T-cell (primary cell): ENCODE measurements at places on chromosomes 12 and 14.
A peak's percentile ranks its signal among the peaks of the same experiment; 100 is the strongest.

DNA sequence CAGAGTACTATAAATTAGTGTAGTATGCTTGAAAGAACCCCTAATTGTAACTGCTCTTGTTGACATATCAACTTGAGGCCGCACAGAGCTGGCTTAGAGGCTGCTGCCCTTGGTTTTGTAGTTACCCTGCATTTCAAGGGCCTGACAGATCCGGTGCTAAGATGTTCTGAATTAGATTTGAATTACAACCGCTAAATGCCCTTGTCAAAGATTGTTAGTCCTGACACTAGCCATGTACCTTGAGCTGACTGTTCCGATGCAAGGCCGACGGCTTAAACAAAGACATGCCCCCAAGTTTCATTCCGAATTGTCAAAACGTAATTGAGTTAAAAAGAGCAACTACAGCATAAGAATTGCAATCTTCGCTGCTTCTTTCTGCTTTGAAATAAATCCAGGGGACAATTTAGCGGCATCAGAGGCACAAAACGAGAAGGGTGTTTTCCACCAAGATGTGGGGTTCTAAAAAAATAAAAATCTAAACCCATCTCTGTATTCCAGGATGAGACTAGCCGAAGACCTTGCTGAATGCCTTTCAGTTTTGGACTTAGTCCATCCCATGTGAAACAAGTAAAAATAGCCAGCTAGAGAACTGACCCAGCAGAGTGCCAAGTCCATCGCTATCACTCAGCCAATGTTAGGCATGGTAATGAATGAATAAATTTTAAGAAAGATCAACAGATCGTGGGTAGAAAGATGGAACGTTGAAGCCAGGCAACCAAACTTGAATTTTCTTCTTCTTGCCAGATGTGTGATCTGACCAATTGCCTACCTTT is 148.7 kb downstream of the DICER1 start:
- H3K4me1 ChIP-seq = no peaks in the 10 kb centered on the region
- H3K27me3 ChIP-seq = no peaks in the 10 kb centered on the region
- H3K36me3 ChIP-seq = no peaks in the 10 kb centered on the region
- no peak overlapping the region for H3K4me3 ChIP-seq
- H3K27ac ChIP-seq = no peak overlapping the region

GRCh38 chr12:74490390-74491064 is 47.1 kb upstream of the ATXN7L3B start:
- H3K27ac ChIP-seq = no peak overlapping the region
- H3K27me3 ChIP-seq = no peaks in the 10 kb centered on the region
- H3K36me3 ChIP-seq = no peaks in the 10 kb centered on the region
- no peak for DNase-seq

DNA sequence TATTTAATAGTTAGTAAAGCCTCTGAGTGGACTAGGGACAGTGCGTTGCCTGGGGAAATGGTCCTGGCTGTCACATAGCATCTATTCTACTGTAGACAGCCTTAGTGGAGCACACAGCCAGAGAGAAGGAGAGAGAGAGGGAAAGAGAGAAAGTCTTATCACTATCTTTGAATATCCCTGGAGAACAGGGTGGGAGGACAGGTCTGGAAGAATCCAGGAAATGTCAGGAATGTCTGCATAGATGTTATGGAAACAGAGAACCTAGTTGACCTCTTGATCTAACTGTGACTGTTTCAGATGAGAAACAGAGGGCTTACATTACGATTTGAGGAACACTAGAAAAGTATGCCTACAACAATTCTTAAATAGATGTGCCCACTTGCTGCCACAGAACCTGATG is 92.8 kb downstream of the SLC15A5 start:
- no peaks in the 10 kb centered on the region for H3K27me3 ChIP-seq
- no peak overlapping the region for H3K27ac ChIP-seq
- no peaks in the 10 kb centered on the region for H3K4me1 ChIP-seq
- H3K4me3 ChIP-seq = no peak overlapping the region

- peaks cover 5% of the 10 kb centered on the region for H3K4me1 ChIP-seq
- H3K4me3 ChIP-seq = no peak overlapping the region
- no peaks in the 10 kb centered on the region for H3K36me3 ChIP-seq
- no peak for DNase-seq
- no peaks in the 10 kb centered on the region for H3K27me3 ChIP-seq
Measured at GRCh38 chr12:7042842-7043241, 17.7 kb upstream of the C1S start.

DNA sequence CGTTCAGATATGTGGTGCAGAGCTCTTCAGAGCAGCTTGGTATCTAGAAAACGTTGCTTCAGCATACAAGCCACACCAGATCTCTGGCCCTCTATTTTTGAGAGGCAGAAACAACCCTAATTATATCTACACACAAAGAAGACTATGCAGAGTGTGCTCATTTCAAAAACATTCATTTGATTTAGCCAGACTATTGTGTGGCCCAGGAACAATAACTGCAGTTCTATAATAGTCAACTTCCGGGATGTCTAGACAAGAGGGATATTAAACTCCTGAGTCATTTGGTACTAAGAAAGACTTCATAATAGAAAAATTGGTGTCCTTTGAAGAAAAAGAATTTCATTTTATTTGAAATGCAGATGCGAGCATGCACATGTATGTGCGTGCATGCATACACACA is 153.8 kb downstream of the PELI2 start:
- no peaks in the 10 kb centered on the region for H3K27me3 ChIP-seq
- H3K27ac ChIP-seq = no peak overlapping the region
- H3K36me3 ChIP-seq = no peaks in the 10 kb centered on the region
- DNase-seq = no peak
- H3K4me1 ChIP-seq = no peaks in the 10 kb centered on the region

GRCh38 chr14:58747181-58747580 is 109.4 kb downstream of the DACT1 start:
- H3K27me3 ChIP-seq = peaks cover 13% of the 10 kb centered on the region
- H3K4me3 ChIP-seq = no peak overlapping the region
- H3K27ac ChIP-seq = no peak overlapping the region

GRCh38 chr12:24728366-24728765 is 220.5 kb downstream of the BCAT1 start:
- no peak for DNase-seq
- H3K36me3 ChIP-seq = no peaks in the 10 kb centered on the region
- H3K4me3 ChIP-seq = no peak overlapping the region
- no peaks in the 10 kb centered on the region for H3K27me3 ChIP-seq

GRCh38 chr12:44573723-44574122 is 302.4 kb downstream of the NELL2 start:
- no peak overlapping the region for H3K27ac ChIP-seq
- no peaks in the 10 kb centered on the region for H3K4me1 ChIP-seq
- no peak overlapping the region for H3K4me3 ChIP-seq
- DNase-seq = no peak
- no peaks in the 10 kb centered on the region for H3K36me3 ChIP-seq
- H3K27me3 ChIP-seq = no peaks in the 10 kb centered on the region

DNA sequence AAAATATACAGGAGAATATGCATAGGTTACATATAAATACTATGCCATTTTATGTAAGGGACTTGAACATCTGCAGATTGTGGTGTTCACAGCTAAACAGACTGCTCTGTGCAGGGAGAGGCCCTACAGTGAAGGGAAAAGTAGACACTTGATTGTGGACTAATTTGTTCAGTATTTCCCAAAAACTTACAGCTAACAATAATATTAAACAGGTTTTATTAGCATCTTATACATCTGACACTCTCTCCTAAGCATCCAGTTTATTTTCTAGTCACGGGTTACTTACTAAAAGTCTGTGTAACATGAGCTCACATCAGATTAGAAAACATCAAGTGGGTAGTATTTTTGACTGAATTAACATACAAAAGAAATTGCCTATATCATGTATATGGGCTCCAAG is 53.3 kb upstream of the OR5AU1 start:
- DNase-seq = no peak
- H3K27ac ChIP-seq = no peak overlapping the region
- H3K36me3 ChIP-seq = no peaks in the 10 kb centered on the region
- no peaks in the 10 kb centered on the region for H3K27me3 ChIP-seq
- no peaks in the 10 kb centered on the region for H3K4me1 ChIP-seq

GRCh38 chr14:97644365-97644764 is 847.2 kb downstream of the VRK1 start:
- peaks cover 5% of the 10 kb centered on the region for H3K4me1 ChIP-seq
- no peak overlapping the region for H3K27ac ChIP-seq
- no peaks in the 10 kb centered on the region for H3K36me3 ChIP-seq
- H3K4me3 ChIP-seq = no peak overlapping the region
- H3K27me3 ChIP-seq = no peaks in the 10 kb centered on the region
- DNase-seq = no peak

GRCh38 chr12:66189486-66189843 is 451 bp downstream of the IRAK3 start:
- H3K4me1 ChIP-seq = peaks cover 10% of the 10 kb centered on the region
- peaks cover 23% of the 10 kb centered on the region for H3K27me3 ChIP-seq
- H3K36me3 ChIP-seq = no peaks in the 10 kb centered on the region
- no peak overlapping the region for H3K27ac ChIP-seq
- peak overlapping the region; percentile 83 for H3K4me3 ChIP-seq
- no peak for DNase-seq

GRCh38 chr14:70664698-70665447 is 23.2 kb downstream of the TTC9 start:
- H3K4me3 ChIP-seq = no peak overlapping the region
- no peaks in the 10 kb centered on the region for H3K27me3 ChIP-seq
- H3K27ac ChIP-seq = peak overlapping the region; percentile 22
- peaks cover 23% of the 10 kb centered on the region for H3K36me3 ChIP-seq

GRCh38 chr14:22630486-22630885 is 13.7 kb downstream of the OR6J1 start:
- no peak overlapping the region for H3K4me3 ChIP-seq
- H3K36me3 ChIP-seq = no peaks in the 10 kb centered on the region
- H3K4me1 ChIP-seq = no peaks in the 10 kb centered on the region
- peaks cover 8% of the 10 kb centered on the region for H3K27me3 ChIP-seq

DNA sequence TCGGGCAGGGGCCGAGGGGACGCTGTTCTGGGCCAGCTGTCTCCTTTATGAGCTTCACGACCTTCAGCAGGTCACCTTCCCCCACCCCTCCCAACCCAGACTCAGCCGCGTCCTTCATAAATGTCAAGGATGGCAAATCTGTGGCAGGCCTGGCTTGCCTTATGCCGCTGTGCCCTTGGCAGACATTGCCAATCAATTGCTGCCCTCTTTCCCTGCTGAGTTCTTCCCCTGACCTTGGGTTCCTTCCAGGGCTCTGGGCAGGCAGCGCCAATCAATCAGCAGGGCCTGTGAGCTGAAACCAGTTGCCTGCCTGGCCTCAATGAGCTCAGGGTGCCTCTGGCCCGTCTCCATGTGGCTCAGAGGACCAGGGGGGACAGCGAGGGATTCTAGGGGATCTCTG is 7.7 kb downstream of the FAM222A start:
- no peak overlapping the region for H3K4me3 ChIP-seq
- H3K36me3 ChIP-seq = no peaks in the 10 kb centered on the region
- peaks cover 4% of the 10 kb centered on the region for H3K27me3 ChIP-seq
- no peak overlapping the region for H3K27ac ChIP-seq
- H3K4me1 ChIP-seq = no peaks in the 10 kb centered on the region
- no peak for DNase-seq

DNA sequence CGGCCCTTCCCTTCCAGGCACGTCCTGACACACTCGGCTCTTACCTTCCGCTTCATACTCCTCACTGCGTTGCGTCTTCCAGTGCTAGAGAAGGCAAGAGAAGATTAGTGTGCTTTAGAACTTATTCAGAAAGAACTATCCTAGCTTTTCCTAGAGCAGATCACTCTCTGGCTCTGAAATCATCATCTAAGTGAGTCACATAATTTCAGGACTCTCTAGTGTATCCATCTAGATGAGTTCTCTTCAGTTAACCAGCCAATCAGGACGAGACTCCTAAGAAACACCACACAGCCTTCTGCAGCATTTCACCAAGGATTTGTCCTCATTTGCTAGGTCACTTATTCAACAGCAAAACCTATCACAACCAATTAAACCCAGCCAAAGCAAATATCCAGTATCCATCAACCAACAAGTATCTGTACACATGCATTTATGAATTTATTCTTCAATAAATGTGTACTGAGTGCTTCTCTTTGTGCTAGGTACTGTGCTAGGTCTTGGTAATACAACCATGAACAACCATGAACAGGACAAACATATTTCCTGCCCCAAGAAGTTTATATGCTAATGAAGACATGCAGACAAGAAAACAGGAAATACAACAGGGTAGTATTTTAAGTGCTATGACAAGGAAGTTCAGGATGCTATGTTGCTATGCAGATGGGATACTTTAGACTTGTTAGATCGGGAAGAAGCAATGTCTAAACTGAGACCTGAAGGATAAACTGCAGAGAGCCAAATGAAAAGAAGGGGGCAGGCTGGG is 52.1 kb downstream of the NIN start:
- H3K36me3 ChIP-seq = peaks cover 30% of the 10 kb centered on the region
- H3K4me1 ChIP-seq = peaks cover 35% of the 10 kb centered on the region

GRCh38 chr14:22168092-22168955 is 420.7 kb downstream of the DAD1 start:
- DNase-seq = no peak
- H3K36me3 ChIP-seq = no peaks in the 10 kb centered on the region
- H3K4me1 ChIP-seq = no peaks in the 10 kb centered on the region
- H3K4me3 ChIP-seq = peak overlapping the region; percentile 32

DNA sequence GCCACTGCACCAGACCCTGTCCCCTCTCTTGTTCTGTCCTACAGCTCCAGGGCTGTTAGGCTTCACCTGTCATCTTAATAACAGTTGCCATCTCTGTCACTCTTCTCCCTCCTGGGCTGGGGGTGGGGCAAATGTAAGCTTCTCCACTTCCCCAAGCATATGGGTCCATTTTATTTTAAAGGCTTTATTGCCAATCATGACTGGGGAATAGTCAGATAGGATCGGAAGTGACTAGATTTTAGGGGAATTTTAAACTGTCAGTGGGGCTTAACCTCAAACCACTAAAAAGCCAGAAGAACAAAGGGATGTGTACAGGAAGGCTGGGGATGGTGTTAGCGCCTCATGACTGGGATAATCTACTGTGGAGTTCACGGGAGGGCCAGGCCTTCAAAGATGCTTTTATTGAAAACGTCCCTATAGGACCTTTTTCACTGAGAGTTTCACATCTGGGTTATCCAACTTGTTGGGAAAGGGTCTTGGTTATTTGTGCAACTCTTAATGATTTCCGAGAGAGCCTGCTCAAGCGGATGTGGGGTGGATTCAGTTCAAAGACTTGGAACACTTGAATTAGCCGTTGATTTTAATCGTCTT is 41.6 kb downstream of the CHST11 start:
- H3K4me1 ChIP-seq = peaks cover 89% of the 10 kb centered on the region
- no peaks in the 10 kb centered on the region for H3K27me3 ChIP-seq
- peak; percentile 28 for DNase-seq

GRCh38 chr12:58169826-58170225 is 228.5 kb downstream of the ATP23 start:
- H3K4me1 ChIP-seq = no peaks in the 10 kb centered on the region
- no peak overlapping the region for H3K27ac ChIP-seq
- H3K4me3 ChIP-seq = no peak overlapping the region
- peaks cover 13% of the 10 kb centered on the region for H3K27me3 ChIP-seq
- DNase-seq = no peak
